ENCODE measurements at places on chromosomes 13 and 19. TPM values are rescaled to one million over a fixed set of nuclear protein-coding genes. Genes with fewer than 3 reads are reported as not detected.

Gene ANGPTL8
- total RNA-seq: 0.47 TPM

- DNase-seq: no peak
Observed at GRCh38 chr13:48492096-48492440, 40.8 kb downstream of the RCBTB2 start.

- no peak for DNase-seq
Observed at GRCh38 chr13:98495627-98496478, 81.1 kb downstream of the STK24 start.

GRCh38 chr13:20340759-20341171, 108.6 kb upstream of the GJB6 start:
- DNase-seq: peak; percentile 17

- DNase-seq: no peak
Observed at GRCh38 chr13:83531022-83531421, 351.3 kb downstream of the SLITRK1 start.
